Stimulated activated CD4-positive, alpha-beta T cell treated with anti-CD3 and anti-CD28 coated beads, Interleukin-1b, Interleukin-23, amount 100 ng/mL, for 1 hour (primary cell): ENCODE measurements at places on chromosomes 7 and 10.

- no peak for DNase-seq
Measured at GRCh38 chr7:6271060-6271658, 1.3 kb downstream of the CYTH3 start.

DNA sequence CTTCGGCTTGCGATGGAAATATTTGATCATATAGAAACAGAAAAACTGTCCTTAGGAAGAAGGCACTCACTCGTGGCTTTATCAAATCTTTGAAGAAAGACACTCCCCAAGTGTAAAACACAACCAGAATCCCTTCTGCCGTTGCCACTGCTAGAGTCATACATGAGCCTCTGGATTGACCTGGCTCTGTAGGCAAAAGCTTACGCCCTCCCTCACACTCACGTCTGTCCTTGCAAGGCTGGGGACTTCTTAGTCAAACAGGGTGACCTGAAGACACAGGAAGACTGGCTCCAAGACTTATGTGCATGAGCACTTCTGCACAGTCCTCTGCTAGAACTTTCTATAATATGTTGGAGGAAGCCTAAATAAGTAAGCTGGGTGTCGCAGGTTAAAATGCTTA is 135.4 kb upstream of the MDFIC start:
- DNase-seq, result no peak

- no peak for DNase-seq
Measured at GRCh38 chr7:149140831-149141230, 6.4 kb upstream of the ZNF398 start.

DNA sequence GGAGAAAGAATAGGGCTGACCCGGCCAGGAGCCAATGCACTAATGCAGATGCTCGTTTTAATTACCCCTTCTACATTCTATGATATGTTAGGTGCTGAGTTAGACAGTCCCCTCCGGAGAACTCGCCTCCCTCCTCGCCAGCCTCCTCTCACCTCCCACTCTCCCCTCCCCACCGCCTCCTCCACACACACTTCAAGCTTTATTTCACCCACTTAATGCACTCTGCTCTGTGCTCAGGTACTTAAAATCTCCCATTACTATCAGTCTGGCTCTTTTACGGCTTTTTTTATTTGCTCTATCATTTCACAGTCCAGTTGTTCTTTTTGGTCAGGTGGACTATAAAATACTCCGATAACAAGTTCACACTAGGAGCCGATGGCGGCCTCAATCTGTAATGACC is 231.6 kb downstream of the TEX36 start:
- no peak for DNase-seq

DNA sequence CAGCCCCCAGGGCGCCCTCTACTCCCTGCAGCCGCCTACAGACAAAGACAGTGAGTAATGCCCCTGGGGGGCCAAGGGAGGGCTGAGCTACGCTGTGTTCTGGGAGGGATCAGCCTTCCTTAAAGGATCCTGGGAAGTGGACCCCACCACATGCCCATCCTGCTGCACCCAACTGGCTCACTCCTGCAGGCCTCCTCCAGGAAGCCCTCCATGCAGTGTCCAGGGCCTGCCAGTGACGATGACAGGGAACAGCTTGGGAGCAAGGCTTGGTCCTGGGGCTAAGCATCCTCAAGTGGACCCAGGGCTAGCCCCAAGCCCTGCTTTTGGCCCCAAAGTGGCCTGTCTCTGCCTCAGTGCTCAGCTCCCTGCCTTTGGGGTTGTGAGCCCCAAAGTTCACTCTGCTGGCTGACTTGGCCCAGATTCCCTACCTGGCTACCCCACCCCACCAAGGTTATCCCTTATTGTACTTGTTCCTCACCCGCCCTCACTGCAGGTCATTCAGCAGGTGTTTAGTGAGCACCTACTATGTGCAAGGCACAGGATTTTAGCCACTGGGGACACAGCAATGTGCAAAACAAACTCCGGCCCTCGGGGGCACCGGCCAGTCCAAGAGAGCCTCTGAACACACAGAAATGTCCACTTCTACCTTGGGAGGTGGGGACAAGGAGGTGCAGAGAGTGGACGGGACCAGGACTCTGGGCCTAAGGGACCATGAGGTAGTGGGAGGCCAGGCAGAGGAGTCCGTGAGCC is 83.5 kb downstream of the MYL10 start:
- DNase-seq, result no peak

GRCh38 chr7:22420008-22420407 is 63.1 kb upstream of the RAPGEF5 start:
- DNase-seq, result no peak

DNA sequence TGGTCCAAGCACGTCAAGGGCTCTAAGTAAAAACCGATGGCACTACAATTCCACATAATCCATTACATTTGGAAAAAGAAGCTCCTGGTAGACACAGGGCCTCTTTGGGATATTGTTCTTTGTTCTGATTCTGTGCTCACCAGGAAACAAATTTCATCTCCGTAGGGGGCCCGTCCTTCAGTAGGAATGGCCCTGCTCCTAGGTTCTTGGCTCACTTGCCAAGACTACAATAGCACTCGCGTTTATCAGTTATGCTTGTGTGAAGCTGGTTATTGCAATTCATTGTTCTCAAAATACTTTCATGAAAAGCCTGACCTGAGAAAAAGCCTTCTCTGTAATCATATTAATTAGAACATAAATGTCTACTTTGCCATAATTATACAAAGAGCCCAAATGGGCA is 10.3 kb upstream of the ZC3HAV1L start:
- no peak for DNase-seq
